ENCODE measurements at places on chromosomes 6 and 20. TPM values are rescaled to one million over a fixed set of nuclear protein-coding genes. Genes with fewer than 3 reads are reported as not detected.
A peak's percentile ranks its signal among the peaks of the same experiment; 100 is the strongest.

MEP1A gene
- not detected for total RNA-seq

KHDRBS2 gene
- not detected for total RNA-seq

PERP gene
- 36.4 TPM for total RNA-seq

WFDC2 gene
- 2.4 TPM for total RNA-seq

VWA7 gene
- total RNA-seq, result 0.54 TPM

GRCh38 chr6:7629321-7629720 is 39.3 kb downstream of the SNRNP48 start:
- H3K4me3 ChIP-seq, result no peak overlapping the region
- H3K27ac ChIP-seq, result no peak overlapping the region
- DNase-seq, result no peak

DNA sequence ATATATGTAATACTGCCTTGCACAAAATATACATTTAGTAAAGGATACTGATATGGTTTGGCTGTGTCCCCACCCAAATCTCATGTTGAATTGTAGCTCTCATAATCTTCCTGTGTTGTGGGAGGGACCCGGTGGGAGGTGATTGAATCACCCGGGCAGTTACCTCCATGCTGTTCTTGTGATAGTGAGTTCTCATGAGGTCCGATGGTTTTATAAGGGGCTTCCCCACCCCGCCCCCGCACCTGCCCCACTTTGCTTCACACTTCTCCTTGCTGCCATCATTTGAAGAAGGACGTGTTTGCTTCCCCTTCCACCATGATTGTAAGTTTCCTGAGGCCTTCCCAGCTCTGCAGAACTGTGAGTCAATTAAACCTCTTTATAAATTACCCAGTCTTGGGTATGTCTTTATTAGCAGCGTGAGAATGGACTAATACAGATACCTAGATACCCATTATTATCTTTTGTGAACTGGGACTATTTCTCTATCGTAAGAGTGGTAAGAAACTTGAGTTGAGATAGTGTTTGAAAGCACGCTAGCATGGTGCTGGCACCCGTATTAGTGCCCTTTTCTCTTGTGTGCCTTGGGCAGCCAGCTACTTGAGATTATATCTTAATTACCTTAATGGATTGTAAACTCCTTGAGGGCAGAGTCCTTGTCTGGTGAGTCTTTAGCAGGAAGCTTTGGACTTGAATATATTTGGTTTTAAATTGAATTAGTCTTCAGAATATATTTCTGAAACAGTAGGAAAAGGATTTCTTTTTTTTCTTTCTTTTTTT is 25.6 kb downstream of the TOP1 start:
- H3K27ac ChIP-seq, result no peak overlapping the region
- no peak for DNase-seq
- no peaks in the 10 kb centered on the region for H3K36me3 ChIP-seq
- H3K4me1 ChIP-seq, result peaks cover 27% of the 10 kb centered on the region
- H3K4me3 ChIP-seq, result no peak overlapping the region
- H3K27me3 ChIP-seq, result no peaks in the 10 kb centered on the region

GRCh38 chr6:32081168-32081990 is 27.8 kb downstream of the TNXB start:
- H3K4me1 ChIP-seq, result peaks cover 35% of the 10 kb centered on the region
- no peak overlapping the region for H3K27ac ChIP-seq
- peak; percentile 82 for DNase-seq
- H3K27me3 ChIP-seq, result peaks cover 50% of the 10 kb centered on the region
- H3K4me3 ChIP-seq, result no peak overlapping the region

DNA sequence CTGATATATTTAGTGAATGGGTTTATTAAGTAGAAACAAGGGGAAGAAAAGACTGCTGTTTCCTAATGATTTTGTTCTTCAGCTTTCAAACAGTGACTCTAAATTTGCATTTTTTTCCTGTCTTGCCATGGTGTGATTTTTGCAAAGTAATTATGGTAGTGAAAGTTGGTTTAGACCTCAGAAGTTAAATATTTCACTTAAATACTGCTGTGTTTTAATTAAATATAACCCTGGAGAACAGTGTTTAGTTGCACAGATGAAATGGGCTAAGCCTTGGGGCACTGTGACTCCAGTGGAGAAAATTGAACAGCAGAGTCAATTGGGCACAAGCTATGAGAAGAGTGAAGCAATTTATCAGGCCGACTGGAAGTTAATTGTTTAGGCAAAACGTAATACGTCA is 111.1 kb upstream of the MCHR2 start:
- no peaks in the 10 kb centered on the region for H3K36me3 ChIP-seq
- H3K27ac ChIP-seq, result no peak overlapping the region
- no peaks in the 10 kb centered on the region for H3K4me1 ChIP-seq

- DNase-seq, result no peak
- no peak overlapping the region for H3K4me3 ChIP-seq
- H3K4me1 ChIP-seq, result peaks cover 5% of the 10 kb centered on the region
- H3K36me3 ChIP-seq, result no peaks in the 10 kb centered on the region
- H3K27me3 ChIP-seq, result no peaks in the 10 kb centered on the region
Measured at GRCh38 chr20:48054051-48054450, 268.8 kb upstream of the SULF2 start.

DNA sequence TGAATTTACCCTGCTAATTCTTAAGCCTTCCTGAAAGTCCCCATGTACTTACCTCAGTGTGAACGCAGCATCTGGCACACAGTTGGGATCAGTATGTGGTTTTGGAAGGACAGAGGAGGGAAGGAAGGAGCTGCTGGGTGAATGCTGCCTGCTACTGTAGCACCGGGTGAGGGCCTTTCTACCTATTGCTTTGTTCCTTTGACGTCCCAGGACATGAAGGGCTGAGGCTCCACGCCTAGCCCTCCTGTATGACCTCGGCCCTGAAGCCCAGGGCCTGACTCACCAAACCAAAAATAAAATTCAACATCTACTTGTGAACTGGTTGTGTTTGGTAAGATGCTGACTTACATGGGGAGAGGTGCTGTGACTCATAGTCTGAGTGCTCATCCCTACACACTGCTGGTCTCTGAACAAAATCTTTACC is 51.1 kb downstream of the ARID1B start:
- peak; percentile 90 for DNase-seq
- peaks cover 25% of the 10 kb centered on the region for H3K4me1 ChIP-seq
- H3K27me3 ChIP-seq, result no peaks in the 10 kb centered on the region
- H3K36me3 ChIP-seq, result peaks cover 8% of the 10 kb centered on the region
- peak overlapping the region; percentile 26 for H3K4me3 ChIP-seq

DNA sequence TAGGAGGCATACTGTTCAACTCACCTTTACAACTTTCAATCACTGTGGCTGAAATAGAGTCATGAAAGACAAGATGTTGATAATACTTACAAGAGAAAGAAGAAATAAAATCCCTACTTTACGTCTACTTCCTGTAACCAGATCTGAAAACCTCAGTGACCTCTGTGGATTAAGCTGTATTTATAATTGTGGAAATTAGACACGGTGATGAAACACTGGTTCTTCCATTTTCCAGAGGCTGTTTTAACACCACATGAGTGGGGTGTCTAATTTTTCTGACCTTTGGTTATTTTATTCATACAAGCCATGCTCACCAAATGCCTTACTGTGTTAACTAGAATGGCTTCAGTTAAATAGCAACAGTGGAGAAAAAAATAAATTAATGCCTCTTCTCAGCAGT is 58.5 kb upstream of the HIVEP1 start:
- H3K4me1 ChIP-seq, result no peaks in the 10 kb centered on the region
- H3K27ac ChIP-seq, result no peak overlapping the region
- H3K4me3 ChIP-seq, result no peak overlapping the region
- no peaks in the 10 kb centered on the region for H3K36me3 ChIP-seq
- no peaks in the 10 kb centered on the region for H3K27me3 ChIP-seq

GRCh38 chr20:56941101-56941686 is 312.1 kb downstream of the TFAP2C start:
- no peak overlapping the region for H3K4me3 ChIP-seq
- no peaks in the 10 kb centered on the region for H3K4me1 ChIP-seq
- H3K36me3 ChIP-seq, result no peaks in the 10 kb centered on the region

DNA sequence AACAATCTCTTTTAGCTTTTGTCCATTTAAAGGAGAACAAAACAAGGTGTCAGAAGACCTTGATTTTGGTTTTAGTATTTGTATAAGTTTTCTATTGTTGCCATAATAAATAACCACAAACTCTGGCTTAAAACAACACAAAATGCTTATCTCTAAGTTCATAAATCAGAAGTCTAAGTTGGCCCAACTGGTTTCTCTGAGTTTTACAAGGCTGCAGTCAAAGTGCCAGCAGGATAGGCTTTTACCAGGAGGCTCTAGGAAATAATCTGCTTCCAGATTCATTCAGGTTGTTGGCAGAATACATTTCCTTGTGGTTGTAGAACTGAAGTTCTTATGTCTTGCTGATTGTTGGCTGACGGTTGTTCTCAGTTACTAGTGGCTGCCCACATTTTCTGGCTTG is 147.2 kb upstream of the HMGCLL1 start:
- no peaks in the 10 kb centered on the region for H3K4me1 ChIP-seq
- H3K4me3 ChIP-seq, result no peak overlapping the region
- no peaks in the 10 kb centered on the region for H3K27me3 ChIP-seq
- H3K27ac ChIP-seq, result no peak overlapping the region

GRCh38 chr6:137237413-137238170 is 18.4 kb upstream of the IFNGR1 start:
- H3K36me3 ChIP-seq, result no peaks in the 10 kb centered on the region
- H3K27ac ChIP-seq, result peak overlapping the region; percentile 88
- peaks cover 32% of the 10 kb centered on the region for H3K4me1 ChIP-seq
- DNase-seq, result peak; percentile 85

- H3K36me3 ChIP-seq, result no peaks in the 10 kb centered on the region
- no peak overlapping the region for H3K27ac ChIP-seq
- no peaks in the 10 kb centered on the region for H3K27me3 ChIP-seq
- H3K4me3 ChIP-seq, result no peak overlapping the region
- H3K4me1 ChIP-seq, result peaks cover 12% of the 10 kb centered on the region
Measured at GRCh38 chr6:42030585-42031506, 19.5 kb upstream of the TAF8 start.

DNA sequence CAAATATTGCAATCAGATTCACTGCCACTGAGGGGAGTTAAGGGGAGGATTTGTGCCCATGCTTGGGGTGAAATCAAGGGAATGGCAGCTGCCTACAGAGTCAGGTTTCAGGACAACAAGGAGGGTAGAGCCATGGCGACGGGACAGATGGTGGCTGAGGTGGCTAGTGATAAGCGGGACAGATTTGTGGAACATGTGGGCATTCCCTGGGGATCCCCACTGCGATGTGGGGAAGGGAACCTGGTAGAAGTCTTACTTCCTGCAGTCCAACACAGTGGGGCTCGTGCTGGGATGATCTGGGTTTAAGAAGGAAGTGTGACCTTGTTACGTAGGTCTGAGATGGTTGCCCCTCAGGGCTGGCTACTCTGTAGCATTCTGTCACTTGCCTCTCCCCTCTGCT is 292.0 kb upstream of the JARID2 start:
- no peak overlapping the region for H3K4me3 ChIP-seq
- no peak for DNase-seq
- H3K27me3 ChIP-seq, result no peaks in the 10 kb centered on the region
- H3K36me3 ChIP-seq, result no peaks in the 10 kb centered on the region
- no peaks in the 10 kb centered on the region for H3K4me1 ChIP-seq

DNA sequence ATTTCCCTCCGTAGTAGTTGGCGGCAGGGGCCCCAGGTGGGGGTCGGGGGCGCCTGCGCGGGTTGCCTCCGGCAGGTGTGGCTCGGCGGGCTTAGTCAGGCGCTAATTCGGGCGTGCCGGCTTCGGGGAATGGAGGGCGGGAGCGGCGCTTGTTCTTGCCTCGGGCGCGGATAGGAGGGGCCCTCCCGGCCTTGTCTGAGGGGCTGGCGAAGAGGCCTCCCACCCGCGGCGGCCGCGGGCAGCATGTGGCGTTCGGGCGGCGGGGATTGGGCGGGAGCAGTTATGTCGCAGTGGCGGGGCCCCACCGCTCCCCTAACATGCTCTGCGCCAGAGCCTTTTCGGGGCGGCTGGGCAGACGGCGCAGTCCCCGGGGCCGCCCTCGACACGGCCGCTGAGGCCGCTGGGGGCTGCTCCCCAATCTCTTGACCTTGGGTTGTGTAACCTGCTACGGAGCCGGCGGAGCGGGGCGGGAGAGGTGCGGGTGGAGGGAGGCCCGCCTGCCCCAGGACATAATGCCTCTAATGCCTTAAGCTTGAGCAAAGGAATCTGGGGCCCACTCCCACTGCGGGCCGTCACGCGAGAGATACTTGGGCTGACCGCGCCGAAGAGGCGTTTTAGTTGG is 1.1 kb downstream of the AMD1 start:
- no peaks in the 10 kb centered on the region for H3K27me3 ChIP-seq
- H3K4me1 ChIP-seq, result peaks cover 25% of the 10 kb centered on the region
- H3K36me3 ChIP-seq, result no peaks in the 10 kb centered on the region
- no peak for DNase-seq

DNA sequence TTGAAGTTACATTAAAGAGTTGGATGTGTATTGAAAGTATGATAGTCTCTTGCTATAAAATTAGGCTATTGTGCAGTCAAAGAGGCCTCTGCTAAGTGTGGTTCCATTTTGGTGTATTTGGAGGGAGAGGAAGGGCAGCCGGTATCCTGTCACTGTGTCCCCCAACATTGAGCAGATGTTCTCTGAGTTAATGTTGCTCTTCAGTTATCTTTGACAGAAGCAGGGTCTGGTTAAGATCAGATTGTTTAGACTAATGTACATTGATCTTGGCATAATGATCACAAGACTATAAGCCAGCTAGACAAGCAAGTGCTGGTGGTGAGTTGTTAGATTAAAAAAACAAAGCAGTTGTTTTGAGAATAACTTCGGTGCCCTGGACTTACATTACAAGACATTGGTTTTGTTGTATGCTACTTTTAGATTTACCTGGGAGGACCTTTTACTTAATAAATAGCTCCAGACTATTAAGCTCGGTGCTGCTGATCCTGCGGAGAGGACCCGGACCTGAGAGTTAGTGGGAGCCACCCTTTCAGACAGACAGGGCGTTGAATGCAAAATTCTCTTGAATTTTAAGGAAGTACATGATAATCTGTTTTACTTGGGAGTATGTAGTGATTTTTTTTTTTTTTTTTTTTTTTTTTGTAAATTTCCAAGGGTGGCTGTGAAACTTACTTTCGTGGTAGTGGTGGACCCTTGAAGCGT is 97.8 kb downstream of the JARID2 start:
- H3K27ac ChIP-seq, result no peak overlapping the region
- H3K27me3 ChIP-seq, result no peaks in the 10 kb centered on the region
- DNase-seq, result no peak

DNA sequence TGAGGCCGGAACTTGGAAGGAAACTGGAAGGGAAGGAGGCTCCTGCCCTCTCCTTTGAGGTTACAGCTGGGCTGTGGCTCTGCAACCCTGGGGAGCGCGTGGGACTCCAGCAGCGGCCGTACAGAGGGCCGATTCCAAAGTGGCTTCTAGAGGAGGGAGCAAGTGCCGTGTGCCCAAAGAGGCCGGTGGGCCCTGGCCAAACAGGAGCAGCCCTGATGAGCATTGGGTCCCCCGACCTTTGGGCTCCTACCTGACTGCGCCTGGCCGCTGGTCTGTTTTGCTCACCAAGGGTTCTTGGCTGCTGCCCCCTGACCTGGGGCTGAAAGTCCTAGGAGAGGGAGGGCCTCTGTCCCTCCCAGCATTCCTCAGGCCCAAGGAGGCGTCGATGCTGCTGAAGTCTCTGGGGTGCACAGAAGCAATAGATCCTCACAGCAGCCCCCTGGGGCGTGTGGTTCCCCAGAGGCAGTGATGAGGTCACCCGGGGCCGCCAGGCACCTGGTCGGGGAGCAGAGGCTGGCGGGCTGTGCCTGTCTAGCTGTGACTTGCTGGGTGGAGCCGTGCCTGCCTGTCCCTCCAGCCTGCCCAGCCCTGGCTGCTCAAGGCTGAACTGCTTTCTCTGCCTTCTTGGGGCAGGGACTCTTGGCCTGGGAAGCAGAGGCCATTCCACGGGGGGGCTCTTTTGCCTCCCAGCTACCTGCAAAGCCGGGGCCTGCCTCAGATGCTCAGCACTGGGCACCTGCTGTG is 9.8 kb downstream of the RBM38 start:
- no peak overlapping the region for H3K4me3 ChIP-seq
- no peaks in the 10 kb centered on the region for H3K36me3 ChIP-seq
- no peaks in the 10 kb centered on the region for H3K27me3 ChIP-seq
- no peak for DNase-seq
